Hematopoietic multipotent progenitor cell treated with erythropoietin and hydrocortisone succinate and interleukin-3 and kit ligand, for 17 days (in vitro differentiated cells): ENCODE measurements at places on chromosomes 4 and X.

GRCh38 chrX:118988911-118989310, 14.5 kb downstream of the LONRF3 start:
- DNase-seq, result no peak

DNA sequence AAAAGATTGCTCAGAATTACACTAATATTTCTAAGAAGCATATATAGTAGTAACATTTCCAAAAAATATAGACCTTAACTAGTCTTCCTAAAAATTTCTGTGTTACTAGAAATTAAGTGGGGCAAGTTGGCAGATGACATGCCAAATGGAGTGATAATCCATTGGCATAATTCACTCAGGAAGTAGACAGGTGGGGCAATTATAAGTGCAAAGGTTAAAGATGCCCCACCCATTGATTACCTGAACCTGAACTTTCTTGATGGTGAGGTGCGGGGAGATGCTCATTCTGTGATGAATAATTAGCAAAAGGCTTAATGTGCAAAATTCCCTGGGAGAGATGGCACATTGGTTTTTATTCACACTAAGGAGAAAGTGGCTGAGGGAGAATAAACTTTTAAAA, 145.8 kb upstream of the RASGEF1B start:
- DNase-seq, result no peak

DNA sequence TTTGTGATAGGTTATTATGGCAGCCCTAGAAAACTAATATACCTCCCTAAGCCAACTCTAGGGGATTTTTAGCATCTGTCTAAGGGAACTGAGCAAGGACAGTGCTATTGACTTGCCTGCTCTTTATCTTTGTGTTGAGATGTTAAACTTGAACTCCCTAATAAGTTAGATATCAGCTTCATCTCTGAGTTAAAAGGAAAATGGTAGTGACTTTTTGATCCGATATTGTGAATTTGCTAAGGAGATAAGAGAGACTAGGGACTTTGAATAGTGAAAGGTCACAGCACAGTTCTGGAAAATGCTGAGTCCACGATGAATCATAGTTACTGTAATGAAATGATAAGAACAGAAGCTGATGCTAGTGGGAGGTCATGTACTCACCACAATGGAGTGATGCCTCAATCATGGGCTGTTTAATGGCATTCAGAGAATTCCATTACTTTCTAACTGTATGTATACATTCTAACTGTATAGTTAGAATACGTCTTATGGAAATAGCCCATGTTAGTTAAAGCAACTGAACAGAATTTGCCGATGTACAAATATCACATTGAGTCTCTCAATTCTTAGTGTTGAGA, 147.2 kb downstream of the GLRA3 start:
- no peak for DNase-seq

- no peak for DNase-seq
These were observed 8.6 kb downstream of the DAPP1 start for GRCh38 chr4:99825272-99825671.

DNA sequence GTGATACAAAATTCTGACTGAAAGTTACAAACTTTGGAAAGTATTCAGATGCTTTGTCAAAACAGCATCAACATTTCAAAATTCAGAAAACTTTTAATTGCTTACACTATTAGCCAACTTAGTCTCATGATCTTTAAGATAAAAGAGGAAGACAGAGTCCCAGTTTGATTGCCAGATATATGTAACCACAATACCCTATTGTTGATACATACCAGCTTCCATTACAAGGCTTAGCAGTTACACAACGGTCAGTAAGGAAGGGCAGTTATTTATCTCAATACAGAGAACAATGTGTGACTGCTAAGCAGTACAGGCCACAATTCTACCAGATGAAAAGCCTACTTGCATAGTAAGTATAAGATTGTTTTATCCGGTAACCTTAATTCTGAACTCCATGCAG, 138.4 kb downstream of the SPANXN3 start:
- no peak for DNase-seq

- DNase-seq, result no peak
These were observed 125.9 kb downstream of the FRYL start for GRCh38 chr4:48654015-48654664.

- no peak for DNase-seq
These were observed 15.0 kb downstream of the GAB3 start for GRCh38 chrX:154735695-154736393.

GRCh38 chrX:70354716-70355115, 64.8 kb downstream of the KIF4A start:
- DNase-seq, result no peak

- no peak for DNase-seq
These were observed 46.6 kb upstream of the EGFL6 start for GRCh38 chrX:13522811-13523210.

- no peak for DNase-seq
These were observed 484 bp downstream of the CXCL2 start for GRCh38 chr4:74098427-74098994.

GRCh38 chrX:48958635-48959094, 1.3 kb upstream of the OTUD5 start:
- DNase-seq, result peak; percentile 75

- DNase-seq, result no peak
These were observed 73.1 kb downstream of the TIGD2 start for GRCh38 chr4:89184407-89184806.

DNA sequence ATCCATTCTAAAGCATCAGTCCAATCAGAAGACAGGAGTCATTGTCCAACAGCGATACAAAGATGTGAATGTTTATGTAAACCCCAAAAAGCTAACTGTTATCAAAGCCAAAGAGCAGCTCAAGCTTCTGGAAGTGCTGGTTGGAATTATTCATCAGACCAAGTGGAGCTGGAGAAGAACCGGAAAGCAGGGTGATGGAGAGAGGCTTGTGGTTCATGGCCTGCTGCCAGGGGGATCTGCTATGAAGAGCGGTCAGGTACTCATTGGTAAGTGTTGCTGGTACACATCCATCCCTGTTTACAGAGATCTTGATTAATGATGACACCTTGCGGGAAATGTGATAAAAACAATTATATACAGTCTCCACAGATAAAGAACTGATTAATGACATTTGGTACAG, 11.0 kb downstream of the INTU start:
- no peak for DNase-seq

DNA sequence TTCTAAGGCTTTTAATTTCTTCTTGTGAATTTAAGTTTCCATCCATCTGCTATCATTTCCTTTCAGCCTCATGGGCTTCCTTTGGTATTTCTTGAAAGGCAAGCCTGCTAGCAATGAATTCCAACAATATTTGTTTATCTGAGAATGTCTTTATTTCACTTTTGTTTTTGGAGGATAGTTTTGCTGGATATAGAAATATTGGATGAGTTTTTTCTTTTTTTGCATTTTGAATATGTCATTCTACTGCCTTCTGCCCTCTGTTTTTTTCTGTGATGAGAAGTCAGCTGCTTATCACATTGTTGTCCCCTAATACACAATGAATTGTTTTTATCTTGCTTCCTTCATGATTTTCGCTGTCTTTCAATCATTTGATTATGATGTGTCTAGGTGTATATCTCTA, 13.2 kb upstream of the SORCS2 start:
- DNase-seq, result no peak

- no peak for DNase-seq
These were observed 142.1 kb downstream of the CPEB2 start for GRCh38 chr4:15144249-15144966.

GRCh38 chr4:150068300-150068960, 9.8 kb upstream of the DCLK2 start:
- no peak for DNase-seq

DNA sequence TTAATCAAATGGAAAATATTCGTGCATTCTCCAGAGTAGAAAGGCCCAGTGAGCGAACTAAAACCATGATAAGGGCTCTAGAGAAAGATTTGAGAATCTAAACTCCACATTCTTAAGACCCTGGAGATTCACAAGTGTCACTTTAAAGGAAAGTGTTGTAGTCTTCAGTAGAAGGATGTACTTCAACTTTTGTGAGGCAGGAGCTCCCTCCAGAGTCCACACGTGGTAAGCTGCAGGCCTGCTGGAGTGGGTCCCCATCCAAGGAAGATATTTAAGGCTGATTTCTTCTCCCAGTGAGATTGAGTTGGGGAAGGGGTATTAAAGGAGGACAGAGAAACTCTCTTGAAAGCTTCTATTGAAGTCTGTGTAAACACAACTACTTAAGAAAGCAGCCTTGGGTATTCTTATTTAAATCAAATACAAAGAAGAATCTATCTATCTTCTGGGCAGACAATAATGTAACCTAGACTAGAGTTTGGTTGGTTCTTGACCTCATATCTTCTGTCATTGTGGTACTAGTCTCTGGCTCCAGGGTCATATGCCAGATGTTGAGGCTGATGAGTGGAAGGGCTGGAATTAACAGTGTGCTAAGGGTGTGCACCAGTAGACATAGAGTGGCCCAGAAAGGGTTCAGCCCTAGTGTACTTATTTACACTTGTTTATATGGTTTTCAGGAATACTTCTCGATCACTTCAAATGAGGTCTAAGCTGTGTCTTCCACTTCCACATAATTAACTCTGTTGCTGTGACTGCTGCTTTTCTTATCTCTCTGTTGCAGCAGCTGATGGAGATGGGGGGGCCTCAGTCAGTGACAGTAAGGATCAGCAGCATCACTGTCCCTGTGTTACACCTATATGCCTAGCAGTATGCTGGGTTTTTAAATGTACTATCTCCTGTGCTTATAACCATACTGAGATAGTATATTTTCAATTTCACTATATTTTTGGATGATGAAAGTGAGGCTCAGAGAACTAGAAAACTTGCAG, 76.1 kb downstream of the HMGB2 start:
- DNase-seq, result peak; percentile 60

DNA sequence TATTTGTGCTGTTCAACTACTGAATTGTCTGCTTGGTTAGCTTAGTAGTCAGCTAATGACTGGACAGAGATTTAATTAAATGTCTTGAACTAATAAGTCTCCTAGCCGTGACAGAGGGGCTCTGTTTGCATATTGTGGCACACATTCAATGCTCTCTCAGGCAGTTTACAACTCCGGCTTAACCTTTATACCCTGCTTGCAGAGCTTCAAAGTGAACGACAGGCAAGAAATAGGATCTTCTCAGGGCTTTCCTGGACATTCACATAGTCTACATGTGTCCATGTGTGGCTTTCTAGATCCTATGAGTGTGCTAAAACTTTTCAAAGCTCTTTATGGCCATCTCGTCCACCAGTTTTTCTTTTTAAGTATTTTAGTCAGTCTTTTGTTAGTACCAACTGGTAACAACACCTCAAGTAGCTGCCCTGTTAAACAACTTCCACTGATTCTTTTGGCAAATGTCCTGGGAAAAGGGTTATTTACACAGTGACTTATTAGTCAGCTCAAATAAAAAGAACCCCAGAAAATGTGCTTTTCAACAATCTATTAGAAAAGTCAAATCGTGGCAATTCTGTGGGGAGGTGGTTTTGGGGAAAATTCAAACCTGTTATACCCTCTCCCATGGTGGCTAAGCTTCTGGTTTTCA, 28.6 kb downstream of the OR13H1 start:
- DNase-seq, result no peak

- DNase-seq, result no peak
These were observed 909 bp upstream of the PRKG2 start for GRCh38 chr4:81215931-81216330.

DNA sequence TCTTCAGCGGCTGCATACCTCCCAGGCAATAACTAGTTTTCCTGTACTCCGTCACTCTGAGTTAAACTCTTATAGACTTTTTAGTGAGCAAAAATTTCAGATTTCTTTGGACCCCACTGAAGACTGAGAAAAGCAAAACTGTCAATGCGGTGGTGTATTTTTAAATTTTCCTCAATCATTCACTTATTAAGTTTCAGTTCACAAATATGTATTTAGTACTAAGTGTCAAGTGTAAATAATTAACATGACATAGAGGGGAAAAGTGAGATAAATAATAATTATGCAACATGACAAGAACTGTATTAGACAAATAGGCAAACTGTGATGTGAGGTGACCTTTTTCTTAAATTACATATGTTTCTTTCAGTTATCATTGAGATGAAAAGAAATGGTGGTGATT, 124.4 kb downstream of the NAF1 start:
- no peak for DNase-seq

DNA sequence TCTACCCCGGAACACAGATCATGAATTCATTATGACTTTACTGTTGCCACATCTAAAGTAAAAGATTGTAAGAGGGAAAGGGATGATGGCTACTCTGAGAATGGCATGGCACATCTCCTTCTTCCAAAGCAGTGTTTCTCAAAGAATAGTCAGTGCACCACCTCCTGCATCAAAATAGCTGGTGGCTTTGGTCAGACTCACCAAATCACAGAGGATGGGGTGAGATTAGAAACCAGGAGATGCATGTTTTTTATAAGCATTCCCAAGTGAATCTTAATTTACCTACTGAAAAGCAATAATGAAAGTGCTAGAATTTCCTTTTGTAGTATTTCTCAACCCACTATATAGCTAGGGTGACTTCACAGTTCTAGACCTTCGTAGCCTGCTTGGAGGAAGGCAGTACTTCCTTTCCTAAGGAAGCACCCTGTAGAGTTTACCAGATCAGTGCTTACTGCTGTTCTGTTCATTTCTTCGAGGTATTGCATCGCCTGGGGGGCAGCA, 340.8 kb upstream of the KLF3 start:
- DNase-seq, result no peak

DNA sequence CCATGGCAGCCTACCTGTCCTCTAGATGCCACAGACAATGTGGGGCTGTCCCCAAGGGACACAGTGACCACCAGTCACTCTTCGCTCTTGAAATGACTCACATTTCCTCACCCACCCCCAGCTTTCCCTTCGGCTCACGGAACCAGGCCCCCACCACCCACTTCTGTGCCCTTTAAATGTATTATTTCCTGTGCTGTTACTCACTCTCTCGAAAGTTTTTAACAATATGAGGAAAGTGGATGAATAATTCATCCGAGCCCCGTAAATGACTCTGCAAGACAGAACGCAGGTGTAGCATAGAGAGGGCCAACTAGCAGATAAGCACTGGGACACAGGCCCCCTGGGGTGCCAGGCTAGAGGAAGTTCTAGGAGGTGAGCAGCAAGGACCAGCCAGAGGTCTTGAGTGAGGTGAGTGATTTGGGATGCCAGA, 179.5 kb upstream of the TBL1X start:
- no peak for DNase-seq

GRCh38 chrX:154325541-154325940, 29.9 kb downstream of the TKTL1 start:
- DNase-seq, result no peak
